ENCODE measurements at places on chromosomes 7 and 10. TPM values are rescaled to one million over a fixed set of nuclear protein-coding genes. Genes with fewer than 3 reads are reported as not detected.
A peak's percentile ranks its signal among the peaks of the same experiment; 100 is the strongest.

CDK5 gene
- 11.7 TPM for total RNA-seq

DNA sequence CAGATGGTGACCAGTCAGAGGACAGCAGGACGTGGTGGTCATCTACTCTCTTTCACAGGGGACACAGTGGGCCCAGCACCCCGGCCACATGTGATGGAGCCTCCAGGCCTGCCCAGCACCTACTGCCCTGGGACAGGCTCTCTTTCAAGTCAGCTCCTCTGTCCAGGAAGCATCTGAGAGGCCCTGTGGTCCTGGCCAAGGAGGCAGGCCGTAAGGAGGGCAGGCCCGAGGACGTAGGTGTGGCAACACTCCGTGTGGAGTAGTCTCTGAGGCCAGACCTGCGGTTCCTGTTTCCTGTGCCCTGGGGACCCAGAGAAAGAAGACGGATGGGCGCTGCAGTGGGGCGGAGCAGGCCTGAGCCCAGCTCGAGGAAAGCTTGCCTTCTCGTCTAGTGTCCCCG is 179.2 kb downstream of the EBF3 start:
- DNase-seq: no peak

- DNase-seq: peak; percentile 45
Observed at GRCh38 chr10:63267414-63268148, 134.5 kb downstream of the NRBF2 start.

- no peak for DNase-seq
Observed at GRCh38 chr7:24718977-24719491, 38.2 kb downstream of the GSDME start.

DNA sequence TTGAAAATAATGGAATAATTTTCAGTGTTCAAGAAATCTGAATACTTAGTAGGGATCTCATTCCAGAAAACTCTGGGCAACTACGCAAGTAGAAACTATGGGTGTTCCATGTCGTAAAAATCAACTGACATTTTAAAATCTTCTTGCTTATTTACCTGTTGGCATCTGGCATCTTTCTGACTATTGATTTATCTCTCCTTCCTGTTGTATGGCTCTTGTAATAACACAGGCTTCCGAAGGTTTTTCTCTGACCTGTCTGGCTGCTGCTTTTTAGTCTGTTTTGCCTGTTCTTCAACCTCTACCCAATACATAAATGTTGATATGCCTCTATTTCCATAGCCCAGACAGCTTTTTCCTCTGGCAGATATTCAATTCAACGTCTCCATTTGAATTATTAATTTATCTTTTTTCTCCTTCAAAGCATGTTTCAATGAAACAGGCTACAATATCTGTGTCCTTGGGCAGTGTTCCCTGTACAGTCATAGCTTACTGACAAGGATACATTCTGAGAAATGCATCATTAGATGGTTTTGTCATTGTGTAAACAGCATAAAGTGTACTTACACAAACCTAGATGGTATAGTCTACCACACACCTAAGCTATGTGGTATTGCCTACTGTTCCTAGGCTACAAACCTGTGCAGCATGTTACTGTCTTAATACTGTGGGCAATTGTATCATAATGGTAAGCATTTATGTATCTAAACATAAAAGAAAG is 105.9 kb upstream of the ETV1 start:
- no peak for DNase-seq

GRCh38 chr10:61314273-61314672 is 138.9 kb downstream of the TMEM26 start:
- no peak for DNase-seq
